ENCODE measurements at places on chromosomes 12 and 14.

DNA sequence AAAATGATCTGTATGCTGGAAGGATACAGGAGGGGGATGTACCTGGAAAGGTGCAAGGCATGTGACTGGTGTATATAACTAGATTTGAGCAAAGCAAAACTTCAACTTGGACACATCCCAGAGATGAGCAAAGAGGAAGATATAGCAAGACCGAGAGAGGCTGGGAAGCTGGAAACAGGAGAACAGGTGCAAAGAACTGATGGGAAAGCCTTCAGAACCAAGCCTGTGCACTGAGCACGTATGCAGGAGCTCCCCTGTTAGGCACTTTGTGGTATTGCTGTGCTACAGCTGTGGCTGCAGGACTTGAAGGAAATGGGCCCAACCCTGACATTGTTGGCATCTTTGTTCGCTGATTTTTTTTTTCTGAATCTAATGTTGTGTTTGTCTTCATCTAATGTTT is 120.7 kb upstream of the PWP1 start:
- DNase-seq, result peak; percentile 47

DNA sequence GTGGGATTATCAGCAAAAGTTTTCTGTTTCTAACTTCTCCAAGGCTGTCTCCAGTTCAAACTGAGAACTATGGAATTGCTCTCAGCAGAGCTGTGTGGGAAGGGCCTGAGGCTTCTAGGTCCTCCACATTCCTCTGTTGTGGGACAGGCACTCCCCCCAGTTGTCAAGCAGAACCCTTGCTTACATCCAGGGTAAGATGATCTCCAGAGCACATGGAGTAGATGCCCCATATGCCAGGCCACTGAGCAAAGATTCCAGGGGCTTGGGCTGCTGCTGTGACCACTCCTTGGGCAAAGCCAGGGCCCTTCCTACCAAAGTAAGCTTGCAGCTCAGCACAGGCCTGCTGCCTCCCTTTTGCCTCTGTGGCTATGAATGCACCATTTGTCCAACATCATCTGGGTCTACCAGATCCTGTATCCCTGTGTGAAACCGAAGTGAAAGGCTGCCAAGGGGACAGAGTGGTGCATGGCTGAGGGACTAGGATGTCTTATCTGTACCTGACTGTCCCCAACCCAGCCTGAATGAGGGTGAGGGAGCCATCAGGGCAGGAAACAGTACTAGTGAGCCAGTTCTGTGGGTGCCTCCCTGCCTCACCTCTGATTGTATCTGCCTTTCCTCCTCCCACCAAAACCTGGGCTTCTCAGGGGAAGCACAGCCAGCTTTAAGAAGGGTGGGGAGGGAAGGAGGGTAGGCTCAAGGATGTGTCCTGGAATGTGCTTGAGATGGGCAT is 13.1 kb upstream of the ESPL1 start:
- DNase-seq, result no peak

DNA sequence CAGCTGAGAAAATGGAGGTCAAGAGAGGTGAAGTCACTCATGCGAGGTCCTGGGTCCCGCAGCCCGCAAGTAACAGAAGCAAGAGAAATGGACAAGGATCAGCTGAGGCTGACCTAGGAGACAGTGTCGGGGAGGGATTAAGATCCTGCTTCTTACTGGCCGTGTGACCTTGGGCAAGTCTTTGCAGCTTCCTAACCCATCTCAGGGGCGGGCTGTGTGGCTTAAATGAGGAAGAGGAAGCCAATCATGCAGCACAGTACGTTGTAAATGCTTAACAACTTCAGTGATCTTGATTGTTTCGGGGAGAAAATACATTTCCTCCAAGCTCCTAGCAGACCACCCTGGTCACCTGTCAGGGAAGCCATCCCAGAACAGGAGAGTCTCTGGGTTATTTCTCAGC is 7.1 kb upstream of the PGF start:
- no peak for DNase-seq

GRCh38 chr14:59189091-59189785 is 771 bp downstream of the DAAM1 start:
- no peak for DNase-seq

- DNase-seq, result peak; percentile 25
Observed at GRCh38 chr12:100391856-100392255, 35.0 kb downstream of the SLC17A8 start.

GRCh38 chr12:47867495-47867941 is 37.3 kb downstream of the VDR start:
- DNase-seq, result peak; percentile 96

DNA sequence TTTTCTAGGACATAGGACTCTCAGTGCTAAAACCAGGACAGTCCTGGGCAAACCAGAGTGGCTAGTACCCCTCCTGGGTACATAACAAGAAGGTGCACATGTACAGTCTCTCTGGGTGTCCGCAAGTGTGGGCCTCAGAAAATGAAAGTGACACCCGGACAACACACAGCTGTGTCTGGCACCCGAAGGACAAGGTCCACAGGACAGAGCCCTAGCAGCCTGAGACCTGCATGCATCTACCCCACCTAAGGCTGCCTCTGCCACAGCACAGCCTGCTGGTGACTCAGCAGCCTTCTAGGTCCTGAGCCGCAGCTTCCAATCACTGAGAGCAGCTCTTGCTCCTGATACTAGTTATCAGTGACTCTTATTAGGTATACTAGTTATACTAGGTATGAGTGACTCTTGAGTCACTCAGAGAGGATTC is 784.1 kb upstream of the TBX3 start:
- peak; percentile 23 for DNase-seq

- DNase-seq, result peak; percentile 41
Observed at GRCh38 chr12:70605976-70606375, 31.3 kb downstream of the PTPRB start.

DNA sequence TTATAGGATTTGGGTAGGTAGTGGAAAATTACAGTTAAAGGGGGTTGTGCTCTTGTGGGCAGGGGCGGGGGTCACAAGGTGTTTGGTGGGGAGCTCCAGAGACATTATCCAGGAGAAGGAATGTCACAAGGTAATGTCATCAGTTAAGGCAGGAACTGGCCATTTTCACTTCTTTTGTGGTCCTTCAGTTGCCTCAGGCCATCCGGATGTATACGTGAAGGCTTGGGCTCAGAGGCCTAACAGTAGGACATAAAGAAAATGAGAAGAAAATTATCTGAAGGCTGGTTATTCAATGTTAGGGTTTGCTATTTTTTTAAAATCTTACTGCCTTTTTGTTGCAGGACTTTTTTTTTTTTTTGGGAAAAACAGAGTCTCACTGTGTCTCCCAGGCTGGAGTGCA is 2.5 kb upstream of the PSEN1 start:
- DNase-seq, result no peak

GRCh38 chr12:49888461-49889151 is 15.1 kb downstream of the FAIM2 start:
- DNase-seq, result no peak

GRCh38 chr12:91434081-91434480 is 251.5 kb upstream of the DCN start:
- no peak for DNase-seq

GRCh38 chr14:77103951-77104350 is 5.9 kb downstream of the CIPC start:
- no peak for DNase-seq

- peak; percentile 93 for DNase-seq
Observed at GRCh38 chr14:72608391-72609204, 285.3 kb downstream of the DPF3 start.

DNA sequence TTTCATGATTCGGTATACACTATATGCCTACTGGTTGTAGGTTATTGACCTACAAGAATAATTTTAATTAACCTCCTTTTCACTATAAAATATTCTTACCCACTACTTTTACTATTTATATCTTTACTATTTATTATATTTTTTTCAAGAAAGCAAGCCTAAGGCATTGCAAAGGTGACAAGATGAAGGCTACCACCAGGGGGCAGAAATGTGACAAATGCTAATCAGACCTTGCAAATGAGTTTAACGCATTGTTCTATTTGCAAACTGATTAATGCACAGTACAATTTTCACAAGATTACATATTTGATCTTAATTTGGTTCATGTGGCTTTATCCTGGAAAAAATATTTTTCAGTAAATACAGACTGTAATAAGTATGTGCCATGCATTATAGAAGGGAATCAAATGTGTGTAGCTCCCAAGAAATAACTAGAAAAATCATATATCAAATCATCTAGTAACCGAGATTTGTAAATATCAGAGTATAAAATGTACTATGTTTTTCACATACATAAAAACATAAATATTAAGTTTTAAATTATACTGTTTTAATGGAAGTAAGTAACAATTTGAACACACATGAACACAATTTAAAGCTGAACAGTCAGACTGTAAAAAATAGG is 107.0 kb downstream of the ADAMTS20 start:
- peak; percentile 70 for DNase-seq

DNA sequence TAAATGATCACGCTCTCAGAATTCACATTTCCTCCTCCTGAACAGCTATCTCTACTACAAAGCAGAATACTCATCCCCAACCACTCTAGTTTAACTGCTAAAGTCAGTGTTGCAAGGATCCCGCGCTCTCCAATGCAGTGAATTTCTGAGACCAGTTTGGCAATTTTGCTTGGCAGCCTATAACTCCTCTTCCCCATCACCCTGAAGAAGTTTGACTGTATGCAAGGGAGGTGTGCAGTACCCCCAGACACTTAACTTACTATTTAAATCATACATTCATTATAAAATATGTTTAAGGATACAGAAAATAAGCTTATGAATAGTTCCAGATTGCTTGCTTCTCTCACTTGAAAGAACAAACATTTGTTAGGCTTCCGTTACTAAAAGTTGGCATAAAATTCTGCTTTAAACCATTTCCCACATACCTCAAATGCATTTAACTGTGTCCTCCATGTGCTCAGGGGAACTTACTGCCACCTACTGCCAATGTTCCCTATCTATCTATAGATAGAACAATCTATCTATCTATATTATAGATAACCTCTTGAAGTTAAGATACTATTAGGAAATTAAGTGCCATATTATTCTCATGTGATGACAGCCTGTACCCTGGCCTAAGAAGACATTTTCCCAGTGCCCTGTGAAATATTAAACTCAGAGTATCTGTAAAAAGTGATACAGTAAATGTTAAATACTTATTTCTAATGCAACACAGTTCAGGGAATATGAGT is 2.4 kb downstream of the LGR5 start:
- DNase-seq, result no peak

DNA sequence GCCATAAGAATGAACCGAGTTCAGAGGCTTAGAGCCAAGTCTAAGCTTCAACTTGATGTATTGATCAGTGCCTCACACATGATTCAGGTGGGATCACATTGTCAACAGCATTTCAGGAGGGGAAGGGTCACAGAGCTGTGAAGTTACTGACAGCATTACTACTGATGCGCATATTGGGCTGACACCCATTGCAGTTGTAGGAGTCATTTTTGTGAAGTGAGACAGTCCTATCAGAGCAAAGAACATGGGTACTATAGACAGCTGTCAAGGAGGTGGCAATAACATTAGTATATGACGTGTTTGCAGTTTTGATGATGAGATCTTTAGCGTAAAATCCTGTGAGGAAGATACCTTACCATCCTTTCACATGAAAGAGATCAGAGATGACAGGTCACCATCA is 206.0 kb upstream of the RBM19 start:
- no peak for DNase-seq

DNA sequence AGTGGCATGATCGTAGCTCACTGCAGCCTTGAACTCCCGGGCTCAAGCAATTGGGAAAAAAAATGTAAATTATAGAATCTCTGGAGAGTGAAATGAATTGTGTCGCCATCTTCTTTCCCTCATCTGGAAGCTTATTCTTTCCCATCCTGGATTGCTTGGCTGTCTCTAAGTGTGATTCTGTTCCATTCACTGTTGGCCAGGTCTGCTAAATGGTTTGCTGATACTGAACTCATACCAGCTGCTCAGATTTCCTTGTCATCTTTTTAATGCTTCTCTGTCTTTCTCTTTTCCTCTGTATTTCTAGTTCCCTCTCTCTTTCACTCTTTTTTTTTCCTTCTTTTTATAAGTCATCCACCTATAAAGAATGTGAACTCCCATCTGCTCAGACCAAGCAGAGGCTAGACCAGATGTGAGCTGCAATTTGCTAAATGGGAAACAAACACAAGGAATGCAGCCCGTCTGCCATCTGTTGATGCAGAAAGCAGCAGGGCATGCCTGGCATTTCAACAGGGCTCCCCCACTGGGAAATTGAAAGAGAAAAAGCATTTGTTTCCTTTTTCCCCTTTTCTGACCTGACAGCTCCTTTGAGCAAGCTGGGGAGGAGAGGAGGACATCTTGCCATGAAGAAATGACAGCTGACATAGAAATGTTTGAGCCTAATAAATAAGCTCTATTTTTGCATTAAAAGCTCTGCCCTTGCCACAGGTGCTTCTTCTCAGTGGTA is 1823.6 kb upstream of the FLRT2 start:
- no peak for DNase-seq

DNA sequence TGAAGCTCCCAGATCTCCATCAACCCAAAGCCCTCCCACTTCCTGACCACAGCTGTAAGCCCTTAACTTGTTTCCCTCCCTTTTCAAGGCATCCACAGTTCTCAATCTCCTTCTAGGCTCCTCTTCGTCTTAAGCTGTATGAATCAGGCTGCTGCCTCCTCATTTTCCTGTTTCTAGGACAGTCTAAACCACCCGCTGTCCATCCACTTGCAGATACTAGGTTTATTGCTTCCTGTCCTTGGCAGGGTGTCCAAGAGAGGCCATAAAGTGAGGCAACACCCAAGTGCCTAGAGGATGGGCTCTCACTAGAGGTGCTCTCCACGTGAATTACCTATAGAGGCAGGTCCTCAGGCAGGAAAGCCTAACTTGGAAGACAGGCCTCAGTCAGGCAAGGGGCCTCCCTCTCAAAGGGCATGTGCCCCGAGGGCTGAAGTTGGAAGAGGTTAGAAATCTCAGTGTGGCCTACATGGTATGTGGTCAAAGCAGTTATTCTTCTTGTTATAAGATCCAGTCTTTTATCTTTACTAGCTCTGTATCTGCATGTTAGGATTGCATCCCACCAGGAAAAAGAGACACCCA is 8.8 kb upstream of the TMEM106C start:
- DNase-seq, result no peak

GRCh38 chr12:132218915-132219314 is 74.7 kb downstream of the NOC4L start:
- no peak for DNase-seq

- DNase-seq, result no peak
Observed at GRCh38 chr14:96536807-96537206, 34.6 kb downstream of the PAPOLA start.

- no peak for DNase-seq
Observed at GRCh38 chr14:91330856-91331255, 86.4 kb upstream of the GPR68 start.

- DNase-seq, result no peak
Observed at GRCh38 chr12:41709463-41710285, 435.0 kb downstream of the GXYLT1 start.

DNA sequence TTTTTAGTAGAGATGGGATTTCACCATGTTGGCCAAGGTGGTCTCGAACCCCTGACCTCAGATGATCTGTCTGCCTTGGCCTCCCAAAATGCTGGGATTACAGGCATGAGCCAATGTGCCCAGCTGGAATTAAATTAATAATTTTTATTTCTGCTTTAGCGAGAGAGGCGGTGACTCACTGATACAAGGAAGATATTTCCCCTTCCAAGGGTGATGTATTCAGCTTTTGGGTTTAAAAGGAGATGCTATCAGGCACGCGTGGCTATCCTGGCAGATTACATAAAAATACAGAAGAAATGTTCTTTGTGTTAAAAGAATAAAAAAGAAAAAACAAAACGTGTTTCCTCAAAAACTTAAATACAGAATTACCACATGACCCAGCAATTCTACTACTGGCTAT is 12.4 kb upstream of the P2RX7 start:
- no peak for DNase-seq
